ENCODE measurements at places on chromosomes 5 and 9.

DNA sequence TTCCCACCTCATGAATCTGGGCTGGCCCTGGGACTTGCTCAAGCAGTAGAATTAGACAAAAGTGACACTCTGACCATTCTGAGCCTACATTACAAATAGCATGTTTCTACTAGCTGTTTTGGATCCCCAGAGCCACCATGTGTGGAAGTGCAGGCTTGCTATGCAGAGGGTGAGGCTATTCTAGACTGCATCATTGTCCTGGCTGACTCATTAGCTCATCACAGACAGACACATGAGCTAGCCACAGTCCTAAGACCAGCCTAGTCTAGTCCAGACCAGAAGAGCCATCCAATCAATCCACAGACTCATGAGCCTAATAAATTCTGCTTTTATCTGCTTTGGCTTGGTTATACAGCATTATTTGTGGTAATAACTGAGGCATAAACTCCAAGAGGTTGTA is 351.9 kb downstream of the PRELID2 start:
- DNase-seq = no peak

DNA sequence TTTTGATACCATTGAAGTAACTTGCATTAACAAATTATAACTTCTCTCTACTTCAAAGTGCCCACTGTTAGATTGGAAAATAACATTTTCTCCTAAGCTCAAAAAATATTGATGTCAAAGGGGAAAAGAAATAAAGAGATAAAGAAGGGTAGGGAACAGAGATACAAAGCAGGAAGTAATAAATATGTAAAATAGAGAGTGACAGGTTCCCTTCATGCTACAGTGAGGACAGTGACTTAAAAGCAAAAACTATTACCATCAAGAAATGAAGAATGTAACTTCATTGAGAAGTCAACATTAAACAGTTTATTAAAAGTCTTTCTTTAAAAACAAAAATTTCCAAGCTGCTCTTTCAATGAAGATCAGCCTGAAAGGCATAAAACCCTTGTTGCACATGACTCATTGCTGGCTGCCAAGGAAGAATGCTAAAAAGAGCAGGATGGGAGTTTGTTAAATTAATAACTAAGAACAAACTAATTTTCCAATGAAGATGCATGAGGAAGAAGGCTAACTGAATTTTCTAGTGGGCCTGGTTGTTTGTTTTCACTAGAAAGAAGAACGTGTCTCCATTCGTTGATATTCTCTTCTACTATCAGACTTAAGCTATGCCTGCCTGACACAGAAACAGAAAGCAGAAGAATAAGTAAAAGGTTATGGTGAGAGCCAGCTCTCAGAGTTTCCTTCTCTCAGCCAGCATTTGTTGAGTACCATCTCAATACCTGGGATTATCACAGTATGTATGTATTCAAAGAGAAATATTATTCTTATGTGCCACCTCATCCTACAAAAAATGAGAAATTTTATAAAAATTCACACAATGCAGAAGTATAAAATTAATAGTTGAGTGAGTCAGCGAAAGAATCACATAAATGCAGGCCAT is 197.8 kb upstream of the NREP start:
- no peak for DNase-seq

GRCh38 chr9:5510989-5511388 is 658 bp downstream of the PDCD1LG2 start:
- DNase-seq = no peak

DNA sequence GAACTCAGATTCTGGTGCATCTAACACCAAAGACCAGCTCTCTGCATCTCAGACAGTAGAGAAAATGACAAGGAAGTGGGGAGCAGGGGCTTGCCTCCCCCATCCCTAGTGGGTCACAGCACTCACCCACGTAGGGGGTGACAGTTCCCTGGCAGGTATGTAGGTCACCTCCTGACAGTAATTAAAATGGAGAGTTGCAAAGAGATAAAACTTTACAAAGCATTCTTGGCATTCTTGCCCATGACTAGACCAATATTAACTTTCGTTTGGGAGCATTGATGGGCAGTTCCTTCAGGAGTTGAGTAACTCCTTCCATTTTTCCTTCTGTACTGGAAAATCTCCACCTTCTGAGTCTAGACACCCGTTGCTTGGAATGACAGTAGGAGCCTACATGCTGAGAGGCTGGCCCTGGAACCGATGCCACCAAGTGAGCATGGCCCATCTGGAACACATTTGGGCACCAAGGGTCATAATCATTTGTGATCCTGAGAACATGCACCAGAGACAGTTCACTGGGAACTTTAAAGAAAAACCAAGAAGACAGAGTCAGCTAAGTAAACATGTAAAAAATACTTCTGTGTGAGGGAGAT is 81.5 kb upstream of the MSX2 start:
- no peak for DNase-seq

GRCh38 chr5:10199692-10200091 is 50.0 kb downstream of the ATPSCKMT start:
- no peak for DNase-seq

GRCh38 chr5:32231241-32231640 is 57.1 kb upstream of the GOLPH3 start:
- no peak for DNase-seq

DNA sequence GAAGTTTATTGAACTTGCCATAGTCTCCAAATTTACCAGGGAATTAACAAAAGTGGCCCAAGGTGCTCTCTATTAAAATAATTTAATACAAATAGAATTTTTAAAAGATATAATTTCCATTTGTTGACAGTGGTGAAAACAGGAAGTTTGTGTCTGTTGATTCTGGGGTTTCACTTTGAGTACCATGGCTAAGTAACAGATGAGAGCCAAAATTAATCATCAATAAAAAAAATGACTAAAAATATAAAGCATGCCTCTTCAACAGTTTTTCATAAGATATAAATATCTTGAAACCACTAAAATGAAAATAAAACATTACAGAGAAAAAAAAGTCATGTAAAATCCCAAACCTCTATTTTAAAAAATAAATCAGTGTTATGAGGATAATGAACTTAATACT is 49.8 kb downstream of the SGCD start:
- DNase-seq = no peak

DNA sequence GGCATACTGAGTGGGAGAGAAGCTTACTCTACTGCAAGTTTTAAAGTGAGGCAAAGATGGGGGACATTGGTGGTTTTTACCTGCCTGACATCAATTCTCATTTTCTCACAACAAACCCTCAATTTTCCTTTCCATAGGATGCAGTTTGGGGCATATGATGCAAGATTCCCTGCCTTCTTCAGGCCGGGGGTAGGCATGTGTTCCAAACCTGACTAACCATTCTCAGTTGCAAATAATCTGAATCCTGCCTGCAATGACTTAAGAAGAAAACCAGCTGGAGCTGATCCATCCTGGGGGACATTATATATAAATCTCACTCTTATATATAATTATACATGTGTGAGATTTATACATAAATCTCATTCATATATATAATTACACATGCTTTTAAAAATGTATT is 223.6 kb upstream of the EFNA5 start:
- no peak for DNase-seq

GRCh38 chr9:5493679-5494511 is 16.4 kb upstream of the PDCD1LG2 start:
- DNase-seq = no peak

GRCh38 chr9:80320480-80320879 is 748.7 kb downstream of the TLE4 start:
- no peak for DNase-seq

DNA sequence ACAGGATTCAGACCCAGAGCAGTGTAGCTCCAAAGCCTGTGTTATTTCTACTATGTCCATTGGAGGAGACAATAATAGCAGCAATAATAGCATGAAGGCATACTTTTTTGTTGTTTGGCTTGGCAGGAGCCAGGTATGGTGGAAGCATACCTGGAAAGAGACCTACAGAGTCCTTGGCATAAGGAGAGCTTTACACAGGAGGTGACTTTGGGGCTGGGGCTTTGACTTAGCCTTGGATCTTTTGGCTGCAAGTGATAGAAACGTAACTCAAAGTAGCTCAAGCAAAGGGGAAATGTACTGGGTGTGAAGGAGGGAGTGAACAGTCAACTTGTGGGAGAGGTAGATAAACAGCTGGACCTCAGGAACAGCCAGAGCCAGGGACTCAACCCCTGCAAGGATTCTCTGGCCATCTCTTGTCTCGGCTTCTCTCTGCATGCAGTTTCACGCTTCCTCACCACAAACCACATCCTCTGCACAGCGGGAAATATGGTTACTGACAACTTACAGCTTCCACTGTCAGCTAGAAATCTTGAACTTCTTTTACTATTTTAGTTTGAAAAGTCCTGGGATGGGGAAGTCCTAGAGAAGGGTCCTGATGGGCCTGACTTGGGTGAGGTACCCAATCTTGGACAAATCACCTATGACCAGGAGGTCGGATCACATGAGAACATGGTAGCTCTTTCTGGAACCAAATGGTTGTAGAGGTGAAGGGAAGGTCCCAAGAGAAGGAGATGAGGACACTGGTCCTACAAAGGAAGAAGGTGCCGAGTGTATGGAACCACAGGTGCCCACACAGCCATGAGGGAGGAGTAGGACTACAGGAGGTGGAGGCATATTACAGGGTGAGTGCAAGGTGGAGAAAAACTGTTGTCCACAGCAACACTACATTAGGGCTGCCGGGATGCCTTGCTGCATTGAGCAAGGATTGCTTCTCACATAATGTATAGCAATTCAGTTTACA is 47.0 kb upstream of the TGFBR1 start:
- no peak for DNase-seq

DNA sequence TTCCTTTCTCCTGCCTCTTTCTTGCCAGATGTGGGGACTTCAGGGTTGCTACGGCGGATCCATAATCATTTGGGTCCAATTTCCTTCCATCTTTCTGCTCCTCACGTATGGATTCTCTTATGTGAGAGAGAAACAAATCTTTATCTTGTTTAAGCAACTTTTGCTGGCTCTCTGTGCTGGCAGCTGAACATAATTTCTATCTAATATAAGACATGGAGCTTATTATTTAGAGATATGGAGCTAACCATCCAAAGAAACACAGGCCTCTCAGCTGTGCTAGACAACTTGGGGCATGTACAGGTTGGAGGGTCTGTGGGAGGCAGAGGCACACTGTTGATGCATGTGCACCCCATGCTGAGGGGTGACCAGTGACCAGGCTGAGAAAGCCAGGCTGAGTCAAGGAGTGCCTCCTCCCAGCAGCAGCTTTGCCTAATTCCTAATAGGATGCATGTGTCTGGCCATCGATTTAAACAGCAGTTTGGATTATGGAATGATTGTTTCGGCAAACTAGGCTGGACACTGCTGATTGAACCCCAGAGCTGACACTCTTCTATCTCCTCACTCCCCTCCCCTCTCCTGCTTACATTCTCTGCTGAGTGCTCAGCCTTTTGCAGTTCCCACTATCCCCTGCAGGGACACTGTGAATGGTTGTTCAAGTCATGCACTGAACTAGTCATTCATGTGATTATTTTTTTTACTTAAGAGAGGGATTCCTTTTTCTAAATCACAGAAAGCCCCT is 195.8 kb downstream of the ERCC6L2 start:
- DNase-seq = no peak

GRCh38 chr5:154466147-154466546 is 11.9 kb downstream of the HAND1 start:
- DNase-seq = no peak

- no peak for DNase-seq
Observed at GRCh38 chr5:137667341-137667740, 68.5 kb downstream of the KLHL3 start.

- DNase-seq = no peak
Observed at GRCh38 chr9:35611230-35611797, 6.3 kb downstream of the TESK1 start.

- no peak for DNase-seq
Observed at GRCh38 chr5:179254638-179255271, 90.5 kb downstream of the ADAMTS2 start.

DNA sequence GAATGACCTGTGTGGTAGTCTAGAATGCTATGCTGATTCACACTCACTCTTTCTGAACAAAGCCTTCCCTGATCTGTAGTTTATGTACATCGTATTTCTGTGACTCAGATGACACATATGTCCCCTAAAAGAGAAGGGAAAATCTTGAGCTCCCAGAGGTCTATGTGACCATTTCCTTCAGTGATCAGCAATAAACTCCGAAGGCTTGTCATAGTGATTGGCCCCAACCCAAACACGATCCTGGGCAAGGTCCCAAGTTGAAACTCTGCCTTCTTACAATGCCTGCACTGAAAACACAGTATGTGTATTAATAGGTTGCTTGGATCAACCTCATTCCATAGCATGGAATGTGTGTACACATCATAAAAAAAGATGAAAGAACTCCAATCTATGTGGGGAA is 685.8 kb downstream of the MAT2B start:
- DNase-seq = no peak

- no peak for DNase-seq
Observed at GRCh38 chr5:64566310-64566916, 60.6 kb downstream of the RGS7BP start.

DNA sequence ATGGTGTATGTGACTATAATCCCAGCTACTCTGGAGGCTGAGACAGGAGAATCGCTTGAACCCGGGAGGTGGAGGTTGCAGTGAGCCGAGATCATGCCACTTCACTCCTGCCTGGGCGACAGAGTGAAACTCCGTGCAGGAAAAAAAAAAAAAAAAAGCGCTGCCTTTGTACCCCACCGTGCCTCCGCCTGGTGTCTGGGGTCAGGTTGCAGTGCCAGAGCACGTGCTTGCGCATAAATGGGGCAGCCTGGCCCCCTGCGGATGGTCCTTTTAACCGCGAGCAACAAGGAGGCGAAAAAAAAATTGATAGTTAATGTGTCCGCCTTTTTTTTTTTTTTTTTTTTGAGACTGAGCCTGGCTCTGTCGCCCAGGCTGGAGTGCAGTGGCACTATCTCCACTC is 6.3 kb upstream of the CCNB1 start:
- DNase-seq = no peak

DNA sequence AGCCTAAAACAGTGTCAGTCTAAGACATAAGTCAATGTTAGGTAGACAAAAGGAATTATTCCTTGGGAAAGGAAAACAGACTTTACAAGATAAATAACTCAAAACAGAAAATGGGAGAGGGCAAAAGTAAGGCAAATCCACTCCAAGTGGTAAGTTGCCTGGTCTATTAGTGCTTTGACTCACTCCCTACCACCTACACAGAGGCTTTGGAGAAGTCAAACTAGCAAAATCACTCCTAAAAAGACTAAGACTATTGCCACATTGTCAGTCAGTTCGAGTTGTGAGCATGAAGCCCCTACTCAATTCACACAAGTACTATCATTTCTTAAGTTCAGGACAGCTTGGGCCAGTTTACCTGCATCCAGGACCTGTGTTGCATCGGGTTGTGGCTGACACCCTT is 5.2 kb upstream of the ZBTB6 start:
- no peak for DNase-seq

GRCh38 chr5:170308686-170309085 is 11.1 kb upstream of the LCP2 start:
- no peak for DNase-seq

- DNase-seq = no peak
Observed at GRCh38 chr5:132526974-132527564, 16.3 kb downstream of the IL5 start.

DNA sequence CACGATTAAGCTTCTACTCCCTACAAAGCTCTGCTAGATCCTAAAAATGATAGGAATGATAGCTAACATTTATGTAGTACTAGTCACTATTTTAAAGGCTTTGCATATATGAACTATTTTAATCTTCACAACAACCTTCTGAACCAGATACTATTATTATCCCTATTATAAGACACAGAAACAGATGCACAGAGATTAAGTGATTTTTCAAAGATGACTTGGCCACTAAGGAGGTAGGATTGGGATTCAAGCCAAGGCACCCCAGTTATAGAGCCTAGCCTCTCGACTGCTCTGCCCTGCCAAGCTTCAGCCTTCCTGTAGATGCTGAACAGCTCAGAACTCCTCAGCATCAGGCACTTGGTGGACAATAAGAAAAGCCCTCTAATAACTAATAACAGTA is 200.9 kb upstream of the PTGER4 start:
- no peak for DNase-seq

- no peak for DNase-seq
Observed at GRCh38 chr9:1839909-1840308, 175.2 kb upstream of the SMARCA2 start.
